CD4-positive, CD25-positive, alpha-beta regulatory T cell (primary cell): ENCODE measurements at places on chromosomes 3 and 15. TPM values are rescaled to one million over a fixed set of nuclear protein-coding genes. Genes with fewer than 3 reads are reported as not detected.

DNA sequence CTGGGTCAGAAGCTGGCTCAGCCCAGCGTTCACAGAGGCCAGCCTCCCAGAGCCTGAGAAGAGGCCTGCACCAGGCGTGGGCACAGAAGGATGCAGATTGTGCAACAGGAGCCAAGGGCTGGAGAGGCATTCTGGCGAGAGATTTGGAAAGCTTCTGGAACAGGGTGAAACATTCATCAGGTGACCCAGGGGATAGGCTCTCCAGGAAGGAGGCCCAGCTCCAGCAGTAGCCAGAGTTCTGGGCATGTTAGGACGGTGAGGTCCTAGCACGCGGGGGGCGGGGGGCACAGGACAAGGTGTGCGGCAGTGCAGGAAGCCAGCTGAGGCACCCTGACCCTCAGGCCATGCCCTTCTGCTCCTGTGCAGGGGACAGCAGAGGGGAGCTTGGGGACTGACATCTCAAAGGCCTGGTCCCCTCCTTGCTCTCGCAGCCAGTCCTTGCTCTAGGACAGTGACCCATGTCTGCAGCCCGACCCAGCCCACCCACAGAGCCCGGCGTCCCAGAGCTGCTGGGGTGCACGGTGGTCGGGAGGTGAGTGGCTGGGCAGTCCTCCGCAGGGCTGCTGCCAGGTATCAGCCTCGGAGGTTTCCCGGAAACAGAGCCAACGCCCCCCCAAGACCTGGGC, 111.7 kb upstream of the KLF13 start:
- DNase-seq, result no peak

DNA sequence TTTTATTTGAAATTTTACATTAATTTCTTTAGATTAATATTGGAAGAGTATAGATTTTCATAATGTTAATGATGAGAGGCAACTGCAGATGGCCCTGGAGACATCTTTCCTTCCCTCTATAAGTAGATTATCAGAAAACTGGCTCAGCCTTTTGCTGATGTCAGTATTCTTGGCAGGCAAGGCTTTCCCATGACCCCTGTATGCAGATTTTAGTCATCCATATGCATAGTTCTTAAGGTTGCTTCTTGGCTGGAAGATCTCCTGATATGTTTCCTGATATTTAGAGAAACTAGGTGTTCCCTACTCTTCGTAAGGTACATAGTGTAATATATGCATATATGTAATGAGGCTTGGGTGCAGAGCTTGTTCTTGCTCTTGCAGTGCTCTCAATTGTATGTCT, 911.4 kb downstream of the EPHA3 start:
- no peak for DNase-seq

DNA sequence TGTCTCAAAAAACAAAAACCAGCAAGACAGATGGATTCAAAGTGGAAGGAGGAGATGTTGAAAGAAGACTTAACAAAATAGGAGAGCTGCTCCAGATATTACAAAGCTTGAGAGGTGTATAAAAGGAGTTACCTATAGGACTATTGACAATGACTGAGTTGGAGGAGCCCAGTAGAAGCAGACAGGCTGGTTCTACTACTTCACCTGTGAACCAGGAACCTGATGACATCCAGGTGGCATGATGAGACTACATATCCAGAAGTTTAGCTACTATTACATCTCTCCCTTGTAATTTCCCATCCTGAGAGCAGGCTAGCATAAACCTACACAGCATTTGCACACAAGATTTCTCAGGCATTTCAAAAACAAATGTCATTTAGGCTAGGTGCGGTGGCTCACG, 49.3 kb downstream of the CPEB1 start:
- no peak for DNase-seq

- no peak for DNase-seq
Measured at GRCh38 chr3:66863205-66864111, 134.6 kb upstream of the KBTBD8 start.

DNA sequence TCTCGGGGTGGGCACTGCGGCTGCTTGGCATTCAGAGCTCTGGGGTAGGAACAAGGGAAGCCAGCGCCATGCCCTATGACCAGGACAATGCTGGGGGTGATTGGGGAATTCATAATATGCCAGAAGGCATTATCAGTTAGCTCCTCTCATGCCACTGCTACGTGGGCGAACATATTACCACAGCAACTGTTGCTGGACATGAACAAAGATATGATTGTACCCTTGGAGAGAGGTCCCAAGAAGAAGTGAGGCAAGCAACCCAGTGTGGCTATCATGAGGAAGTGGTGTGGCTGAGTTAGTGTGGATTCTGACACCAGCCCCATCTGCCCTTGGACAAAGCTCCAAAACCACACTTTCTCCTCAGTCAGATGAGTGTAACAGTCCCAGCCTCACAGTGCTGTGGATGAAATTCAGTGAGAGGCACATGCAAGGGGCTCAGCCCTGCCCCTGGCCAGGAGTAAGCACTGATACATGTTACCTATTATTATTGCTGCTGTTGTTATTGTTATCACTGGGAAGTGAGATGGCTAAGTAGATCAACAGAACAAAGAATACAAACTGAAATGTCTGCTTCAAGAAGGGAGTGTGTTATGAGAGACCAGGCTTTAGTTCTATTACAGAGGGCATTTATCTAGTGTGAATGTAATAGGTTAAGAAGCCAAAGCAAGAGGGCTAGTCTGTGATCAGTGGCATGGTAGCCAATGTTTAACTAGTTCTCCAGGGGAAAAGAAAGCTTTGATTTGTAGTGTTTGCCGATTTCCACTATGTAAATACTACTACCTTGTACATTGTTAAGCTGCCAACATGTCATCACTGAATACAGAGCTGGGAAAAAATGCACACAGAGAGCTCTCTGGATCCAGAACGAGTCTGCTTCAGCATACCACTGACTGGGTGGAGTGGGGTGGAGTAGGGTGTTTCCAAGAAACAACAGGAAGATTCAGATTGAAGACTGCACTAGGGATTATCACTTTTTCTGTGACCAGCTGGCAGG, 222.3 kb upstream of the EIF1B start:
- no peak for DNase-seq

GRCh38 chr3:53815651-53816050, 30.6 kb downstream of the CHDH start:
- no peak for DNase-seq

DNA sequence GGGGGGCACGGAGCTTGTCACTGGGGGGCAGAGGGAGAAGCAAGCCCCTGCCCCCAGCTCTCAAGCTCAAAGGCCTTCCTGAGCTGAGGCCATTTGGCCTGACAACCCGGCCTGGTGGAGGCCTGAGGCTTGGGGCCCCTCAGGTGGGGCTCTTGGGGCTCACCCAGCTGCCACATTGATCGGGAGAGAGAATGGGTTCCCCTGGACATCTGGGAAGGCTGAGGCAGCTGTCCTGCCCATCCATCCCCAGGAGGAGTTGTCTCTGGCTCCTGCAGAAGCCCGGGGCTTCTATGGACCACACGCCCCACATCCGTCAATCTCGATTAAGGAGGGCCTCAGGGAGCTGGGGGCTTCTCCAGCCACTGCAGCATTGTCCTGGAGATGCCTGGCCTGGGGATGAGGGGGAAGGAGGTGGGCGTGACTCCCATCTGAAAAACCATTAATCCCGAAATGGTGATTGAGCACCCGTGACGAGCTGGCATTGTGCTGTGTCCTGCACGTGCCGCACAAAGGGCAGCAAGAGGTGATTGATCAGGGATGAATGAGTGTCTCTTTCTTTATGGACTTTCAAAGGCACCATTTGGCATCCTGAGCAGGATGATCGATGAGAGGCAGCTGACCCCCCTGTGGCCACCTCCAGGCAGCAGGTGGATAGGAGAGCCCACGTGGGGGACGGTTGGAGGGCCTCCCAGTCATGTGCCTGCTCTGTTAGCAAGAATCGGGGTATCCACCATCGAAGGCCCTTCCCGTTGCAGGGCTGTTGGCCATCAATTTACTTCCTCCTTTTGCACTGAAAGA, 17.2 kb upstream of the CRABP1 start:
- DNase-seq, result no peak

DNA sequence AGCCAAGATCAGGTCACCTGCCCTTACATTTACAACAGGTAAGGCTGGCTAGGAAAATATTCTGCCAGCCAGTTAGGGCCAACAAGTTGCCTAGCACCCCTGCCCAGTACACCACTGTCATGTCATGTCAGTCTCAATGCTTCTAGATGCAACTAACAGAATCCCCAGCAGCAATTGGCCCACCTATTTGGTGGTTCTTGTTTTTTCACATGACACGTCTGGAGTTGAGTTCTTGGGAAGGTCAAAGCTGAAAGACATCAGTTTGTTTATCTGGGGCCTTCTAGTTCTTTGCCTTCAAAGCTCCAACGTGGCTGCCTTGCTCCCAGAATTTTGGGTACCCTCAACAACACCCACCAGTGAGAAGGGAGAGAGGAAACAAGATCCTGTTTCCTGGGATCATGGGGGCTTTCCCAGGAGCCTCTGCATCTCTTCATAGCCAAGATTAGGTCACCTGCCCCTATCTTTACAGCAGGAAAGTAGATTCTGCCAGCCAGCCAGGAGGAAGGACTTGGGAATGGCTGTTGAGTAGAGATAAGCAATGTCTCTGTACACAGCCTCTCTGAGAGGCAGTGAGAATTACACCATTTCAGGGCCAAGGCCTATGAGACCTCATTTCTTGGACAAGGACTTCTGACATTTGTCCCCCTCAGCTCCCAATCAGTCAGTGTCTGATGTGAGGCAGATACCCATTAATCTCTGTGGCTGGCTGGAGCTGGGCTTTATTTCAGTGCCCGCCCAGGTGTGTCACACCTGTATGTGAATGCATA, 8.6 kb downstream of the GPX1 start:
- DNase-seq, result no peak

DNA sequence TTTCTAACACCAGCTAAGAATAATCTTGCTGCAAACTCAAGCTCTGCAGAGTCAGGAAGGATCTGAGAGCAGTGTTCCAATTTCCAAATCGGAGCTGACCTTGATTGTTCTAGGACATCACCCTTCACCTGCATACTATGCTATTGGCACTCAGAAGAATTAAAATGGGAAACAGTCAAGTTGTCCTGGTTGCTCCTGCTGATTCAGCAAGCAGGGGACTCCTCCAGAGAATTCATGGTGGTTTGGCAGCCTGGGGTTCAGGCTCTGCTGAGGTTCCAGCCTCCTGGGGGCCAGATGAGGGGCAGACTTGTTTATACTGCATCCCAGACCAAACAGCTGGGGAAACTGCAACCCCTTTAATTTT, 213.7 kb upstream of the ADAMTS9 start:
- DNase-seq, result no peak

DNA sequence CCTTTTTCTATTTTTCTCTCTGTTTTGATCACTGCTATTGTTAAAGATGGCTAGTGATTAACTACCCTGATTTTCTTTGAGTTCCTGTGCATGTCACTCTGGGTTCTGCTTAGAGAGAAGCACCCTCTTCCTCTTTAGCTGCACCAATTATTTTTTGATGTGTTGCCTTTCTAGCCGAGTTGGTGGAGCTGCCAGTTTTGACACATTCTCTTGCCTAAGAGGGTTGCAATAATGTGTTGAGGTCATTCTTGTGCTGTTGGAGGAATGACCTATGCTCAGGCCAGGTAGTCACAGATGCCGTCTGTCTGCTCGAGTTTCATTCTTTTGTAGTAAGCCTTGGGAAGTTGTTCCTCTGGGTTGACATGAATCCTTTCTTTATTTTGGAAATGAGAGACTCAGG, 84.6 kb upstream of the DPH6 start:
- no peak for DNase-seq

AHSG gene
- not detected for total RNA-seq

TMEM108 gene
- total RNA-seq, result not detected

HYKK gene
- total RNA-seq, result 1.6 TPM

FBN1 gene
- 0.72 TPM for total RNA-seq

IQCH gene
- not detected for total RNA-seq
